ENCODE measurements at places on chromosomes 11 and 22. TPM values are rescaled to one million over a fixed set of nuclear protein-coding genes. Genes with fewer than 3 reads are reported as not detected.

The PTPRCAP gene
- polyA plus RNA-seq = 0.68 TPM

The PSMA1 gene
- 285 TPM for polyA plus RNA-seq

The MMP1 gene
- 37.9 TPM for polyA plus RNA-seq

DNA sequence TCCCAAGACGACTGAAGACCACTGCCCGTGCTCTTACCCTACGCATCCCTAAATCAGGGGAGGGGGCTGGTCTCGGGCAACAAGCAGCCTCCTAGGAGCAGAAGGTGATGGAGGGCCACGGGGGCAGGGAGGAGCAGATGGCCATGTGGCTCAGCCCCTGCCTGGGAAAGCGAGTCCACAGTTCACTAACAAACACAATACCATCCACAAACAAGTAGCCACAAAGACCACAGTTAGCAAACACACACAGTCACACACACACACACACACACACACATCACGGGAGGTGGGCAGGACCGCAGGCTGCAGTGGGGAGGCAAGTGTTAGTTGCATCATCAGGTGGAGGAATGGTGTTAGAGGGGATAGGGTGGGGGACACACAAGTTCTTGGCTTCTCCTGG, 13.2 kb upstream of the FXYD2 start:
- no peak for DNase-seq

DNA sequence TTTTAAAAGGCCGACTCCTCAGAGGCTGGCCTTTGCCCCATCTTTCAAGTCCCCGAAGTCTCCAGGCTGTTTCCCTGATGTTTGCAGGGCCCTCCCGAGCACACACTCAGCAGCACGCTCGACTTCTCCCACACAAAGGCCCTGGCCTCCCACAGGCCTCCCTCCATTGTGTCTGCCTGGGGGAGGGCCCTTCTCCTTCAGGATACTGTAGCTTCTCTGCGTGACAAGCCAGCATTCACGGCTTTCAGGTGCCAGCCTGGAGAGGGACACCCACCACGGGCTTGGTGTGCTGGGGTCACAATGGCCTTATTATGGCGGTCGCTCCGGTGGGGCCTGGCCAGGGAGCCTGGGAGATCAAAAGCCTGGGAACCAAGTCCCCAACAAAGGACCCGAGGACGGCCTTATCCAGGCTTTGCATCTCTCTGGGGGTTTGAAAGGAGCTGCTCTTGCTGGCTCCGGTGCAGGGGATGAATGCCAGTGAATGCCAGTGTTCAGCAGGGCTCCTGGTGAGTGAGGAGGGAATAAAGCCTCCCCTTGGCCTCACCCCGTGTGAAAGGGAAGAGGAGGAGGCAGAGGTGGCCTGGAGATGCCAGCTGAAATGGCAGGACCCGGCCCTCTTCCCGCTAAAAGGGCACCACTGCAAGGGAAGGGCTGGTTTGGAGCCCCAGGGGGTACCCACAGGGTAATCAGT, 55.0 kb downstream of the TRAF6 start:
- DNase-seq = peak; percentile 55

DNA sequence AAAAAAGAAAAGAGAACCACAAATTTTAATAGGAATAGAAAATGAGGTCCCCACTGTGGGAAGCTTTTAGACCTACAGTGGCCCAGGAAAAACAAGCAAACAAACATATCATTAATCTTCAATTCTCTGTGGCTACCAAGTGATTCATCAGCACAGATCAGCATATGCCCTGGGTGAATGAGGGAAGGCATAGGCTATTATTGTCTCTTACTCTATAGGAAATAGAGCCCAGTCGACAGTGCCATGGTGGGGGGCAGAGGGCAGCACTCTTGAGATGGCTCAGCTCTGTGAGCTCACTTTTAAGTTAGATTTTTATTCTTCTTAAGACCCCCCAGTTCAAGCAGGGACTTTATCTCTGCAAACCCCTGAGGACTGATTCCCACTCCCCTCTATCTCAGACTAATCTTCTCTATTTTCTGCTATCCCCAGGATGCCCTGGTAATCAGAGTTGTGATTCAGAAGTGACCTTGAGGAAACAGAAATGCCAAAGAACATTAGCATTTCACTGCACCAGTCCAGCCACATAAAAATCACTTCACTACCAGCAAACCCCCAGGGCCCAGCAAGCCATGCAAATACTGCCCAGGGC, 9.5 kb upstream of the FEZ1 start:
- DNase-seq = no peak

GRCh38 chr22:20818471-20818870, 40.1 kb downstream of the PI4KA start:
- DNase-seq = no peak

DNA sequence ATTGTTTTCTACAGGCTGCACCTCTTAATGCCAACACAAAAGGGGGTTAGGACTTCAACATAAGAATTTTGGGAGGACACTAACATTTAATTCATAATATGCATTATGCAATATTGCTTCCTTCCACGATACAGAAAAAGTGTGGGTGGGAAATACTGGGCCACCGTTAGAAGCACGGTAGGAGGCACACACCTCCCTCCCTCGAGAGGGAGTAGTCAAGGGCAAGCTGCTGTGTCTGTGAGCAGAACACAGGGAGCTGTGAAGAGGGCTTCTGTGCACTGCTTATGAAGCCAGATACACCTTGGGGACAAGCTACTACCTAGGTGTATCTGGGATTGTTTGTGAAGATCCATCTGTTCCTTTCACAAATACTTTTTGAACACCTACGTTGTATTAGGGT, 109.3 kb upstream of the PLET1 start:
- no peak for DNase-seq

- DNase-seq = peak; percentile 65
Measured at GRCh38 chr22:43008509-43008908, 6.4 kb downstream of the PACSIN2 start.

DNA sequence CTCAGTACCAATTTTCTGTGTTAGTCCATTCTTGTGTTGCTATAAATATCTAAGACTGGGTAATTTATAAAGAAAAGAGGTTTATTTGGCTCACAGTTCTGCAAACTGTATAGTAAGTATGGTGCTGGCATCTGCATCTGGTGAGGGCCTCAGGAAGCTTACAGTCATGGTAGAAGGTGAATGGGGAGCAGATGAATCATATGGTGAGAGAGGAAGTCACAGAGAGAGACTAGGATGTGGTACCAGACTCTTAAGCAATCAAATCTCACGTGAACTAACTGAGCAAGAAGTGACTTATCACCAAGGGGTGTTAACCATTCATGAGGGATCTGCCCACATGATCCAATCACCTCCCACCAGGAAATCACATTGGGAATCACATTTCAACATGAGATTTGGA, 60.8 kb upstream of the ZBED5 start:
- DNase-seq = no peak

- DNase-seq = peak; percentile 90
Measured at GRCh38 chr11:120210626-120211521, at the start of gene OAF. OAF (plus strand) TSS chr11:120211032; CDS start chr11:120211280, 248 bp downstream.

- DNase-seq = no peak
Measured at GRCh38 chr22:26348810-26349526, 80.1 kb upstream of the ASPHD2 start.

GRCh38 chr11:115759622-115760460, 255.6 kb upstream of the CADM1 start:
- DNase-seq = peak; percentile 30

Data from GM23248 (cell line).